ENCODE measurements at places on chromosomes 2 and 18.

DNA sequence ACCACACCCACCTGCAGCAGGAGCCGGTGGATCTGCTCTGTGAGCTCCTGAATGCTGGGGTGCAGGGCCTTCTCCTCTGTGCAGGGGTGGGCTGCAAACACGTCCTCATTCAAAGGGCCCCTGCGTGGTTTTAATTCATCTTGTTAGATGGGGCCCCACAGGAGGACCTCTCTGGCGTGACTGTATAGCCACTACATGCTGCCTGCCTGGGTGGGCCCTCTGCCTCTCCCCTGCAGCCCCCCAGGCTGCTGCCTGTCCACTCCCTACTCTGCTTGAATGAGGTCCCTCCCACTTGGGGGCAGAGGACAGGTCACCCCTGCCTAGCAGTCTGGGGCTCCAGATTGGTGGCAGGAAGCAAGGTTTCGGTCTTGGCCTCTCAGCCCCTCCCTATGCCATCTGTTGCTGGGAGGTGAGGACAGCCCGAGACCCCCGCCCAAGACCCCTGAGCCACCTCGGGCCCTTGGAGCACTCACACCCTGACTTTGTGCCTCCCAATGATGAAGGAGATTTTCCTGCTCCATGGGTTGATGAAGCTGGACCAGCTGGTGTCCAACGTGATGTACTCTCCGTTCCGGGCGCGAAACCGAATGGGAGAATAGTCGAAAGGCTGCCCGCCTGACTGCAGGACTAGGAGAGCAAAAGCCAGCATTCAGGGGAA lies 22.0 kb upstream of the HES6 start:
- DNase-seq: no peak

DNA sequence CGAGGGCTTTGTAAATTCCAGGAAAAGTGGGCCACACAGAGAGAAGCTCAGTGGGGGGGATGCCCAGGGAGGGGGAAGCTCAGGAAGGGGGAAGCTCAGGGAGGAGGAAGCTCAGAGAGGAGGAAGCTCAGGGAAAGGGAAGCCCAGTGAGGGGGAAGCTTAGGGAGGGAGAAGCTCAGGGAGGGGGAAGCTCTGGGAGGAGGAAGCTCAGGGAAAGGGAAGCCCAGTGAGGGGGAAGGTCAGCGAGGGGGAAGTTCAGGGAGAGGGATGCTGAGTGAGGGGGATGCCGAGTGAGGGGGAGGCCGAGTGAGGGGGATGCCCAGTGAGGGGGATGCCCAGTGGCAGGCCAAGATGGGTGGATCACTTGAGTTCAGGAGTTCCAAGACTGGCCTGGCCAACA lies 821 bp upstream of the CHRNG start:
- no peak for DNase-seq

- DNase-seq: no peak
Measured at GRCh38 chr2:117523267-117523666, 291.2 kb upstream of the DDX18 start.

DNA sequence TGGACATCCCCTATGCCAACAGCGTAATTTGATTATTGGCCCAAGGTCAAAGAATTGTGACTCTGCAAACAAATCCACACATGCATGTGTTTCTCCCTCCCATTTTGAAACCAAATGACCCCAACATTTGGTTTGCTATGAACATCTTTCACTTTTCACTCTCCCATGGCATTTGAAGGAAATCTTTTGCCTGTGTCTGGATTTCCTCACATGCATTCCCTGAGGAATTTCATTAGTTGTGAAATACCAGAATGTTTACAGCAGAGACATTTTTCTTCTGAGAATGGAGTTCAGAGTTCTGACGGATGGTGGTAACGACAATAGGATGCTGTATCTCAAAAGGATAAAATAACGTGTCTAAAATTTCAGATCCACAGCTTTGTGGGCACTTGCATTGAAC lies 60.3 kb upstream of the LMAN1 start:
- no peak for DNase-seq

DNA sequence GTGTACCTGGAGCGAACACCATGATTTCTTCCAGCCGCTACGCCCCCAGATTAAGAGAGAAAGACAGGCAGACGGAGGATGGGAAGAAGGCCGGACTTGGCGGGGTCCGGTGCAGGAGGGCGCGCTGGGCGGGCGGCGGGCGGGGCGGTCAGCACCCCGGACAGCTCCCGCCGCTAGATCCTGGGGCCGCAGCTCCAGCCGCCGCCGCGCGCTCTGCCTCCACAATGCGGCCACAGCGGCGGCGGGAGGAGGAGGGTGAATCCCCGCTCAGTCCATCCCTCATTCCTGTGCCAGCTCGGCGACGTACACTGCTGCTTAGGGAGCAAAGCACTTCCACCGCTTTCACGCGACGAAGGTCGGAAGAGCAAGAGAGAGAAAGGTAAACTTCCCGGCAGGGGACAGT lies at the start of gene AKAIN1:
Gene AKAIN1 (minus strand): TSS at position 226 of the 403 bp plus-strand sequence. CDS start 204 bp downstream, at position 22.
- peak; percentile 41 for DNase-seq

DNA sequence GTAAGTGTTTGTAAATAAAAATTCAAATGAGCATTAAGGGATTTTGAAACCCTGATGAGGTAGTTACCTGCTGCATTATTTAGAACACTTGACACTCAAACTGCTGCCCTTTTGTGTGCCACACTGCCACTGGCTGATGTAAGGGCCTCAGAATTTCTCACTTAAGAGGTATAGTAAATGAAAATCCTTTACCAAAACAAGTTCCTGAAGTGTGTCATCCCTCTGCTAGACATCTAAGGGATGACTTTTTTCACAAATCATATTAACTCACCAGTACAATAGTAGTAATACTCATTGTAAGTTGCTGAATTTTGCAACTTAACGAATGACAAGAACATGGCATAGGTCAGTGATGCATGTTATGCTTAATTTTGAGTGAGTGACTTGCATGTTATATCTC lies 274.9 kb upstream of the UBE2E3 start:
- no peak for DNase-seq

DNA sequence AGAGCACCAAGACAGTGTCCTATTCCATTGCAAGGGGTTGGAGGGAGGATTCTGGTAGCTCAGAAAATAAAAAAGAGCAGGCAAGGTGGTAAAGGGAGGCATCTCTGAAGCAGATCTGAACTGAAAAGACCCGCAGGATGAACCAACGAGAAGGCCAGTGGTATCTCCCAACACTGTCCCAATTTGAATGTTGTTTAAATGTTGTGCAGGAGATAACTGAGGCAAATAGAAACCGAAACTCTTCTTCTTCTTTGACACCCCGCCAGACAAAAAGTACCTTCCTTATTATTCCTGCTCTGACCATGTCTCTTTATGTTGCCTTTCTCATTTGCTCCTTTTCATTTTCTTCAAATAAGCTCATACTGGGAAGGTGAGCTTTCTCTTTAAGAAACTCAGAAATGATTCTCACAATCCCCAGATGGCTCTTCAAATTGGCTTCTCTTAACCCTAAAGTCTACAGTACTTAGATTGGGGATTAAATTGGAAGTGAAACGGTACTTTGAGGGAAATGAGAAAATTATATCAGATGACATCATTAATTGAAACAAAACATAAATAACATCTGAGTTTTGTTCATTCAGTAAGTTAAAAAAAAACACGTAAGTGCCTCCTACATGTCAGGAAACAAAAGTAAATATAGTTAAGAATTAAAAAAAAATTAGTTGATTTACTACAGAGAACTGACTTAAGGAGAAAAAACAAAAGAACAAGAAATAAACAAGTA lies 143.6 kb downstream of the WDPCP start:
- DNase-seq: no peak

DNA sequence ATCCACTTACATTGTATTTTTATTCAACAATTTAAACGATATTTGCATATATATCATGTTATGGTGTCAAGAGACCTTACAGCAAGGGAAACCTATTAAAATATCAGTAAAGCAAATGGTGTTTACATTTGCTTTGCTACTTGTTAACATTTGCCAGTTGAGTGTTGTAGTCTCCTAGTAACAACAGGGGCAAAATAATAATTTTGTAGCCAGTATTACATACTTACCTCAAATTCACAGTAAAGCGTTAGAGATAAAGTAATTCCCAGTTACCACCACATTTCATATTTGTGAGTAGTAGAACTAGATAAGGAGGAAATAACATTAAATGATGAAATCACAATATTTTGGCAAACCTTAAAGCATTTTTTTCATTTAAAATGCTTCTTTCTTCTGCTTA lies 71.3 kb downstream of the FASTKD2 start:
- no peak for DNase-seq

- no peak for DNase-seq
Measured at GRCh38 chr2:43169099-43169945, 57.1 kb downstream of the ZFP36L2 start.

DNA sequence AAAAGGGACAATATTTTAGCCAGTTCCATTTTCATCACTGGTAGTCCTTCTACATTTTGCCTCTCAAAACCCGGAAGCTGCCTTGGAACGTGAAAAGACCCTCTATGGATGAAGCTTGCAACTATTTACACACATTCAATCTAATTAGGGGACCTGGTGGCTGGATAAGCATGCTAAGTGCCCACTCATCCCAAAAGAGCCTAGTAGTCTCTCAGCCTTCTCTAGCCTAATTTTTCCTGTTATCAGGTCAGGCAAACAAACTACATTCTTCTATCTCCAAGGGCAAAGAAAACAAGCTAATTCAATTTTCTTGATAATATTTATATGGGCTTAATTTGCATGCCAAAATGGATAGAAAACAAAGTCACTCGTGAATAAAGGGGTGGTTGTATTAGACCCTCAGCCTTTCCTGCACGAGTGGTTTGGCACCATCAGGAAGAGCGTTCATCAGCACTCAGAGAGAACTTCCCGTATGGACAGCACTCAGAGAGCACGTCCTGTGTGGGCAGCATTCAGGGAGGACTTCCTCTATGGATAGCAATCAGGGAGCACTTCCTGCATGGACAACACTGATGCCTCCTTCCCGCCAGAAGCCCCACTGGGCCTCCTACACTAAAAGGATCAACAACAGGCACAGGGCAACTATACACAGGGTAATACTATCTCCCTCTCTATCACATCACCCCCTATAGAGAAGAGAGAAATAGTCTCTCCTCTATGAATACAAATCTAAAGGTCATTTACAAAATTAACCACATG lies 122.2 kb downstream of the RBMS1 start:
- DNase-seq: no peak

DNA sequence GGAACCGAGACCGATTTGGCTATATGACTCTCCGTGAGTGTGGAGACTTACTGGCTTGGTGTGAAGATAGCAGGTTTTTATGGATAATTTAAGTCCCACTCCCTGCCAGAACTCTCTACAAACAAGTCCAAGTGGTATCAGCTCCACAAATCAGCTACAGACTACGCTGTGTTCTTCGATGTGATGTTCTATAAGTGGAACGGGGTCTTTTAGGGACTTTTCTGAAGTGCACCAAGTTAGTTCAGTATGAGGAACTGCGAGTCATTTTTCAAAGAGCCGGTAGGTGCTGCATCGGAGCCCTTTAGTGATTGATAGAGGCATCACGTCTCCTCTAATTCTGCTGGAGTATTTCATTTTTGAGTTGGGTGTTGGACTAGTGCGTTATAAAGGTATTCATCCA lies 107.1 kb downstream of the TSHZ1 start:
- DNase-seq: no peak

DNA sequence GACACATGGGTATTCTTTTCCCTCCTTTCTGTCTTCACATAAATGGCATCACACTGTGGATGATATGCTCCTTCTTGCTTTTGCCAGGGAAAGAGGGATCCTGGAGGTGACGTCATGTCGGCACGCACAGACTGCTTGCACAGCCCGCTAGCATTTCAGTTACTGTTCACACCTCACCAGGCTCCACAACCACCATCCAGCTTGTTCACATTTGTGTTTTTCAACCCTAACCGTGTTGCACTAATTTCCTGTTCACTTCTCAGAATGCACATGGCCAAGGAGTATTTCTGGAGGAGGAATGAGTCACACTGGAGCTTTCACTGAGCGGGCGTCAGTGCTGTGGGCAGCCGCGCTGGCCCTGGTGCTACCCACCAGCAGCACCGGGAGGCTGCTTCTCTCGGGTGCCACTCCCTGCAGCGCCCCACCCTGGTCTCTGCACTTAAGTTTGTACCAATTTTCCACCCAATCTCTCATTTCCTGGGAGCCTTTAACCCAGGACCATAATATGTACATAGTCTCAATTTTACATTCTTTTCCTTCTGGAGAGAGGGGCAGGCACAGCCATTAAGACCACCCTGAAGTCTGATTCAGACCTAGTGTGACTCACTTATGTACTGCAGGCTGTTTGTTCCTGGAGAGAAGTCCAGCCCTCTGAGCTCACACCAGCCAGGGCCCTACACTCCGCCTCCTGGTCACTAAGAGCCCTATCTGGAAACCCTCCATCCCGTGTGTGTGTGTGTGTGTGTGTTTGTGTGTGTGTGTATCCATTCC lies 65.1 kb downstream of the MBP start:
- DNase-seq: peak; percentile 86

DNA sequence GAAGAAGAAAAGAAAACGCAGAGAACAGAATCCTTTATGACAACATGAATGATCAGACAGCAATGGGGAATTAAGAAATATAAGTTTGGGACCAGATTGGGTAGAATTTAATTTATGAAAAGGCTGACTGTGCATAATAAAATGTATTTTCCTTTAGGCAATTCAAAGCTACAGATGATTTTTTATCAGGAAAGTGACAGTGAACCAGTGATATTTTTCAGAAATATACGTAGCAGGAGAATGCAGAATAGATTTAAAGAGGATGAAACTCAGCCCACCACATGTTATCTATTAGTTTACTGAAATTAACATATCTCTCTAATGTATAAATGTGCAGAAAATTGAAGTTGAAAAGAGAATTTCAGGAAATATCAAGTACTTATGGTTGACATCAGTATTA lies 110.0 kb downstream of the SCN2A start:
- no peak for DNase-seq

- DNase-seq: no peak
Measured at GRCh38 chr2:4668381-4668780, 965.0 kb downstream of the DCDC2C start.

- no peak for DNase-seq
Measured at GRCh38 chr2:152542995-152543481, 174.2 kb downstream of the PRPF40A start.

- no peak for DNase-seq
Measured at GRCh38 chr2:206982360-206982955, 43.1 kb downstream of the CPO start.

- no peak for DNase-seq
Measured at GRCh38 chr2:68564426-68564825, 79.0 kb upstream of the PROKR1 start.

GRCh38 chr2:133109772-133110171 lies 439.8 kb upstream of the LYPD1 start:
- DNase-seq: no peak

DNA sequence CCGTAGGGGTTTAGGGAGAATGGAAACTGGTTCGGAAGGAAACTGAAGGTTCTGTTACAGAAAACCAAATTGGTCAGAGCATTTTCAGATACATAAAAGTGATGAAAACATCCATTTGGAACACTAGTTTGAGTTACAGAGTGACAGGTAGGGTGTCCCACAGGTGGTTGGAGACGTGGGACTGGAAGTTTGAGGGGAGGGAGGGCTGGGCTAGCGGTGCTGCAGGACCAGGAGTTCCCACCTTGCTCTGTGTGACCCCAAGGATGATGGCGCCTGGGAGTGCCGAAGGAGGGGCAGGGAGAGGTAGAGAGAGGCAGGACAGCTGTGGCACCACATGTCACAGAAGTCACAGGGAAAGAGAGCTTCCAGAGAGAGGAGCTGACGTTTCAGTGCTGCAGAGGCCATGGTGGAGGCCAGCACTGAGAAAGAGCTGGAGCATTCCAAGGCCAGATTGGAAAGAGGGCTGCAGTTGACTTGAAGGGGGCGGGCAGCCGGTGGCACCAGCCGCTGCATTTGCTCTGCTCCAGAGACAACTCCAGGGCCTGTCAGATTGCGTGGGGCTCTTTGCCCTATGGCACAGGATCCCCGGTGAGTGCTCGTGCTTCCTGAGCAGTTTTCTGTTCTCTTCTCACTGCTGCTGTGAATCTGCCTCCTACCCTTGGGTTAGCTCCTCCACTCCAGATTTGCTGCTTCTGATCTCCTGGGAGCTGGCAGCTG lies 56.2 kb upstream of the FOSL2 start:
- no peak for DNase-seq

All from activated T-cell treated with anti-CD3 and anti-CD28 coated beads, Interleukin-2, amount 50 U/mL, for 72 hours (primary cell).